ENCODE measurements at places on chromosomes 2 and 18. TPM values are rescaled to one million over a fixed set of nuclear protein-coding genes. Genes with fewer than 3 reads are reported as not detected.

DNA sequence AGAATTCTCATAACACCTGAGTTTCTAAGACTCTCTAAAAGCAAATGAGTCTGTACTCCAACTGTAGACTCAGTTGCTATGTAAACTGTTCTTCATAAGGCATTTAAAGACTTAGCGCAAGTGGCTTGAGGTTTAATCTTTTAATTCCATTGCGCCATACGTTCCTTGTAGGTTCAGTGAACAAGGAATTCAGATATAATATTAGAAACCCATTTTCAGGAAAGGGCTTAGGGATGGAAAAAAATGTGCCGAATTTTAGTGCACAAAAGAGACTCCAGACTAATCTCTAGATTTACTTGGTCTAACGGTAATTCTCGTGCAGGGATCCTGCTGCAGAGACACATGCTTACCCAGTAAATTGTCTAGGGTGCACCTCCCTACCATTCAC lies 268.9 kb upstream of the TANK start:
- no peak for ATAC-seq

DNA sequence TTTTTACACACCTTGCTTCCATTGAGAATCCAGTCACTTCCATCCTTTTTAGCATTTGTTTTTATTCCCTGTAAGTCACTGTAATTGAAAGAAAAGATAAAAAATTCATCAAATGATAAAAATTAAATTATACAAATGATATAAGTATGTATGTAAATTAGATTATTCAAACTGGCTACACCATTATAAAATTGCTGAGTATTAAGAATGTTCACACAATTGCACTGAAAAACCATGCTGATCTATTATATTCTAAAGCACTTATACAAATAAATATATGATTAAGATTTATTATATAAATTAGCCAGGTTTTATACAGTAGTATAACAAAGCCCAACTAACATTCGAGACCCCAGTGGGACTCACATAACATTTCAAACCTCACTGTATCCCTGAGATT lies 15.1 kb downstream of the ACADL start:
- ATAC-seq, result no peak

GRCh38 chr2:129188451-129188850 lies 791.0 kb upstream of the RAB6C start:
- no peak for ATAC-seq

Gene GALNT3
- 1.1 TPM for total RNA-seq

- no peak for ATAC-seq
Measured at GRCh38 chr2:62217970-62218369, 22.1 kb downstream of the B3GNT2 start.

GRCh38 chr2:152078662-152079061 lies 20.2 kb downstream of the CACNB4 start:
- ATAC-seq, result no peak

GRCh38 chr18:75562216-75562615 lies 134.7 kb upstream of the SMIM21 start:
- no peak for ATAC-seq

Gene GRP
- not detected for total RNA-seq

All from gastroesophageal sphincter (tissue), 4 donors.